ENCODE measurements at places on chromosomes 12 and 14. TPM values are rescaled to one million over a fixed set of nuclear protein-coding genes. Genes with fewer than 3 reads are reported as not detected.

- DNase-seq = no peak
Observed at GRCh38 chr12:1607940-1608712, 13.7 kb upstream of the FBXL14 start.

DNA sequence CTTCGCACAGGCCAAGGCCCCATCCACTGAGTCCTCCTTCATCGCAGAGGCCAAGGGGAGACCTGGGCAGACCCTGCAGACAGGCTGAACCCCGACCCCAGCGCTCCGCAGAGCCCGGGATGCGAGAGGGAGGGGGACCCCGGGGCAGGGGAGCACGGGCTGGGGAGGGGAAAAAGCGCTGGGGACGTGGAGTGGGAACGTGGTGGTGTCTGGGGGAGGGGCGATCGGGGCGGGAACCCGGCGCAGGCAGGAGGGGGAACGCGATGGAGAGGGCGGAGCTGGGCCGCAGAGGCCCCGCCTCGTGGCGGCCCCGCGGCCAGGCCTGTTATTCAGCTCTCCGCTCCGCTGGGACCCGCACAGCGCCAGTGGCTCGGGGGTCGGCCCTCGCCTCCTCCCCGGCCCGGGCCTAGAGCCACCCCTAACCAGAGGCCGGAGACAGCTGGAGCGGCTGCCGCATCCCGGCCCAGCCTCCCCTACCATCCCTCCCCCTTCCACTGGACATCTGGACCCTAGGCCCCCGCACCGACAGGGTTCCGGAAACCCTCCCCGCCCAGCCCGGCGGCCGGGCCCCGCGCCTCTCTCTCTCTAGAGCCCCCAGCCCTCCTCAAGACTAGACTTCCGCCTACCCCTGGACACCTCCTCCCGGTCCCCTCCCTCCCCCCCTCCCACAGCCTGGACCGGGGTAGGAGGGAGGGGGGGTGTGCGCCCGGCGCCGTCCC lies at the start of gene ARHGEF25:
Gene ARHGEF25, plus strand, starts transcription at position 328 of the 719 bp plus-strand sequence. CDS start 460 bp downstream, outside the sequence.
- DNase-seq = no peak

The GEMIN2 gene
- total RNA-seq = 19.7 TPM

DNA sequence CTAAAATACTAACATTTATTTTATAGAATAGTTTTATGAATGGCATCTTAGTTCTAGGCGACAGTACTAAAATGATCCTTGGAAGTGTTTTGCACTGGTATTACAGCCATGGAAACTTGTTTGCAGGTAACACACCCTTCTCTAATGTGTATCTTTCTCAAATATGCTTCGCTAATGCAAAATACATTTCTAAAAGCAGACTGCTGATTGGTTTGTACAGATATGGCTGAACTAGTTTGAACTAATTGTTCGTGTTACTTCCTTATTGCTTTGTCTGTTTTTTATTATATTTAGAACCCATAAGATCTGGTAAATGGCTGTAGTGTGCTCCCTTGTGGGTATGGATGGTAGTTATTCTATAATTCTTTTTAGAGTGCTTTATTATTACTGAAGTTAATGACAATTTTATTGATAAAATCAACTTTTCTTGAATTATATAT lies 53.0 kb downstream of the ATF7IP start:
- DNase-seq = no peak

- DNase-seq = no peak
Observed at GRCh38 chr12:104049903-104050356, at the start of gene GLT8D2. Gene GLT8D2, minus strand, starts transcription at chr12:104050187. Its CDS starts 30,539 bp downstream, at chr12:104019648.

DNA sequence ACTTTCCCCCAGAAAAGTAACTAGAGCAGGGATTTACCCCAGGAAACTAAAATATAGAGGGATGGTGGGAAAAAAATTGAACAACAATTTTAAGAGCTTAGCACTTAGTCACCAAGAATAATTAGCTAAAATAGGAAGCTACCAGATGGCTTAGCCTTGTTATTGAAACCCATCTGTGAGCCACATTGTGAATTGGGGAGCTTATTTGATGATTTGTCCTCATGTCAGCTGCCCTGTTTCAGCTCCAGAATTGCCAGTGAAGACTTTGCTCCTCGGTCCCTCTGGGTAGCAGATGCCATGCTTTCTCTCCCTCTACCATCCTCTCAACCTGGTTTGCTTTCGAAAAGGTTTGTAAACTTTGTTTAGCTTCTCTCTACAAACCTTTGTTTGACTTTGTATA lies 67.7 kb upstream of the PTHLH start:
- DNase-seq = no peak

DNA sequence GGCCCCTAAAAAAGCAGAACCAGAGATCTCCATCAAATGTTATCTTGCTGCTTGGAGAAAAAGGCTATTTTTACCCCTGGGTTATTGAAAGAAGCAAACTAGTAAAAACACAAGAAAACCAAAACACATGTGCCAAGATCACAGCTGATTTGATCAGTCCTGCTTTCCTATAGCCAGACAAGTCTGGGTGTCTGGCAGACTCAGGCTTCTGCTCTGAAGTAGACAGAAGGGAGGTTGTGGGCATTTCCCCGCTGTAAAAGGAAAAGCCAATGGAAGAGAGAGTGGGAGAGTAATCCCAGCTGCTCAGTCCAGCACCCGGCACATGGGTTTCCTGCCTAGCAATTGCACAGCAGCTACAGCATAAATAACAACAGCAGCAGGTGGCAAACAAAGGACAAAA lies 177.9 kb downstream of the PHLDA1 start:
- DNase-seq = no peak

The LIN7A gene
- total RNA-seq = 1.3 TPM

The ZC2HC1C gene
- total RNA-seq = 9.2 TPM

The GDF3 gene
- not detected for total RNA-seq

DNA sequence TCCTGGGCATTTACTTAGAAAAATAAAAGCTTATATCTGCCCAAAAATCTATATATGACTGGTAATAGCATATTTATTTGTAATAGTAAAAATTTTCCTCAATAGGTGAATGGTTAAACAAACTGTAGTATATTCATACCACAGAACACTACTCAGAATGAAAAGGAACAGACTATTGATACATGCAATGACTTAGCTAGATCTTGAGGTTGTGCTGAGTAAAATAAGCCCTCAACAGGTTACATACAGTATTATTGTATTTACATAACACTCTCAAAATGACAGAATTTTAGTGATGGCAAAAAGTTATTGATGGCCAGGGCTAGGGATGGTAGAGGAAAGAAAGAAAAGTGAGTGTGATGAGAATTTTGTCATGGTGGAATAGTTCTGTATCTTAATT lies 178.4 kb downstream of the BMP4 start:
- DNase-seq = no peak

The LRRIQ1 gene
- total RNA-seq = 2.3 TPM

GRCh38 chr12:20731274-20731673 lies 36.1 kb downstream of the SLCO1C1 start:
- DNase-seq = no peak

Measured in kidney epithelial cell (primary cell).